Effector memory CD8-positive, alpha-beta T cell (primary cell): ENCODE measurements at places on chromosomes 7 and 10.

DNA sequence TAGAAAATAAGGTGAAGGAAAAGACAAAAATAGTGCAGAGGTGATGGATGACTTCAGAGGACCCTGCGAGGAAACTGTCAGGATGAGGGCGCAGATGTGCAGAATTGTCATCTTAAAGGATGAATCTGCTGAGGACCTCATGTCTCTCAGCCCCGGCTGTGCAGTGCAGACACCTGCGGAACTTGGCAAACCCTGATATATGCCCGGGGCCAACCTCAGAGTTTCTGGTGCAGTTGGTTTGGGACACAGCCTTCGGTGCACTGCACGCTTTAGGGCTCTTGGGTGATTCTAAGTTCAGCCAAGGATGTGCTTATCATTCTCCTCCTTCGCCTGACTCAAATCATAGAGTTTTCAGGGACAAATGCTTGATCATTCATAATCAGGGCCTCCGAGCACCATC, 310.1 kb downstream of the TCERG1L start:
- H3K36me3 ChIP-seq, result no peaks in the 10 kb centered on the region
- H3K27ac ChIP-seq, result no peak overlapping the region
- H3K4me3 ChIP-seq, result no peak overlapping the region
- no peaks in the 10 kb centered on the region for H3K4me1 ChIP-seq

- H3K27me3 ChIP-seq, result no peaks in the 10 kb centered on the region
- H3K4me1 ChIP-seq, result no peaks in the 10 kb centered on the region
- H3K4me3 ChIP-seq, result no peak overlapping the region
- no peaks in the 10 kb centered on the region for H3K36me3 ChIP-seq
- DNase-seq, result no peak
These were observed 276.2 kb downstream of the MDFIC start for GRCh38 chr7:115198143-115198542.

DNA sequence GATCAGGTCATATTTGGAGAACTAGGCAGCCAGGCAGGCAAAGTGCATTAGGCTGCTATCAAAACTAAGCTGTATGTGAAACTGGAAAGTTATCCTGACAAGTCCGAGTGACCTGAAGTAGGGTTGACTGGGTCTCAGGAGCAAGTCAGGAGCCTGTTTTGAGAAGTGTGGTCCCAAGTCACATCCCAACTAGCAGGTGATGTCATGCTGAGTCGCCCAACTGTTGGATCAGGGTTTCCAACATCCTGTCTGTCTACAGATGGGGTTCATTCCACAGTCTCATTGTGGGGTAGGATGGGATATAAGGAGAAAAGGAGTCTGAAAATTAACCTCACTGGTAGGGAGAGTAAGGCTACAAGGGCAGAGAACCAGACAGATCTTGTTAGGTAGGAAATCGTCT, 27.0 kb downstream of the SLC26A4 start:
- H3K27me3 ChIP-seq, result peaks cover 29% of the 10 kb centered on the region
- DNase-seq, result no peak
- H3K27ac ChIP-seq, result no peak overlapping the region
- H3K36me3 ChIP-seq, result no peaks in the 10 kb centered on the region
- no peak overlapping the region for H3K4me3 ChIP-seq
- no peaks in the 10 kb centered on the region for H3K4me1 ChIP-seq

DNA sequence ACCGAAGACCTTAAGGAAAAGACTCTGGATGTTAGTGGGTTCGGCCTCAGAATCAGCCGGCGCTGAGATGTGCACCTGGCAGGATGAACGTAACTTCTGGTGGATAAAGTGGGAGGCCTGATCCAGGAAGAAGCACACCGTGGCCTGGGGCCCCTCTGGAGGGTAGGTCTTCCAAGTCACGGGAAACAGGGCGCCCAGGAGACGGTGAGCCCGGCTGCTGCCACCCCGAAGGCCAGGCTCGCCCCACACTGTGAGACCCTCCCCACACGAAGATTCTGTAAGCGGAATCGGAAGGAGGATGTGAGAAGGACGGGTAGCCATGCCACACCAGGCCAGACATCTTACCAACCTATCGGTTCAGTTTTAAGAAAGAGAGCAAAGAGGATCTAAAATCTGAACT, 279.0 kb downstream of the DNAJB6 start:
- no peak overlapping the region for H3K4me3 ChIP-seq
- peaks cover 5% of the 10 kb centered on the region for H3K36me3 ChIP-seq
- H3K27me3 ChIP-seq, result no peaks in the 10 kb centered on the region
- no peak for DNase-seq

DNA sequence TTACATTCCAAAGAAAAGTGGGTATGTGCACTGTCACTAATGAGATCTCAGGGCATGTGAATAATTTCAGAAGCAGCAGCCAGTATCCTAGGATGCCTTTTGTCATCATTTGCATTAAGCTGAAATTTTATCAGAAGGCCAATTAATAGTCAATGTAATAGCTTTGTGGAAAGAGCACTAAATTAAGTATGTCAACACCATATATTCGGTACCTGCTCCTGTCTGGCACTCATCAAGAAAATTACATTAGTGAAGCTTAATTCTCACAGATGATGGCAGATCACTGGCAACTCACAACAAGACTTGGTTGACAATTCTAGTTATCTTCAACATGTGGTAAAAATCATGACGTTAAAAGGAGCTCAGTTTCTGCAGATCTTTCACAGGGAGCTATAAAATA, 271.4 kb downstream of the PARD3 start:
- DNase-seq, result no peak
- no peak overlapping the region for H3K4me3 ChIP-seq
- no peak overlapping the region for H3K27ac ChIP-seq

GRCh38 chr10:112990271-112990670, 40.2 kb downstream of the TCF7L2 start:
- no peak overlapping the region for H3K27ac ChIP-seq
- peaks cover 5% of the 10 kb centered on the region for H3K36me3 ChIP-seq
- peaks cover 23% of the 10 kb centered on the region for H3K27me3 ChIP-seq
- peaks cover 12% of the 10 kb centered on the region for H3K4me1 ChIP-seq

DNA sequence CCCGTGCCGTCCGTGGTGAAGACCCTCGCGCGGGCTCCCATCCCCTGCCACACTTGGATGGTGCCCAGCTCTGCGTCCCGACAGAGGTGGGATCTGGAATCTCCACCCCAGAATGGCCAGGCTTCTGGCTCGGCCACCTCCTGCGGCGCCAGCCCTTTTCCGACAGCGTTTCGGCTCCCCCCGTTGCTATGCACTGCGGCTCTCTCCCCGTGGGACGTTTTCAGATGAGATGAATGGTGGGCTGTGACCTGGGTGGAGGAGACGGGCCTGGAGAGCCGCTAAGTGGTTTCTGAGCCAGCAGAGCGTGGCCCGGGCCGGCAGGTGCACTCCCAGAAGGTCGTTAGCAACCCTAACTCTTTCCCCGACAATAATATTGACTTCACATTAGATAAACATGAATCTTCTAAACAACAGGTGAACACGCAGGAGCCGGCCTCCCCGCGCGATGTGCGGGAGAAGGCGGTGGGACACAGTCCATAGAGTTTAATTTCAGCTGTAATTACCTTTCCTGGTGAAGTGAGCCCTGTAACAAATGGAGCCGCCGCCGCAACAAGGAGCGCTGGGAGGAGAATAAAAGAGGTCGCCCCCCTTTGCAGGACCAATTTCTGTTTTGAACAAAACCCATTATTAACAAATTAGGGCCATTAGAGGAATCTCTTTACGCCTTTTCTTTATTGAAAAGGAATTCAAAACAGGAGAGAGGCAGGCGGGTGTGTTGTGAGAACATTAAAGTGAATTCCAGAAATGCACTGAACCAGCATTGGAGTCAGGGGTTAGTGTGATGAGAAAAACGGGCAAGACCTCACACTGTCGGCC, 294.3 kb upstream of the PFKP start:
- no peak overlapping the region for H3K27ac ChIP-seq
- H3K4me3 ChIP-seq, result no peak overlapping the region
- DNase-seq, result no peak

- H3K36me3 ChIP-seq, result peaks cover 3% of the 10 kb centered on the region
- no peak for DNase-seq
- no peak overlapping the region for H3K27ac ChIP-seq
- no peaks in the 10 kb centered on the region for H3K4me1 ChIP-seq
- no peaks in the 10 kb centered on the region for H3K27me3 ChIP-seq
These were observed 152.6 kb downstream of the SLC16A9 start for GRCh38 chr10:59557052-59557451.

DNA sequence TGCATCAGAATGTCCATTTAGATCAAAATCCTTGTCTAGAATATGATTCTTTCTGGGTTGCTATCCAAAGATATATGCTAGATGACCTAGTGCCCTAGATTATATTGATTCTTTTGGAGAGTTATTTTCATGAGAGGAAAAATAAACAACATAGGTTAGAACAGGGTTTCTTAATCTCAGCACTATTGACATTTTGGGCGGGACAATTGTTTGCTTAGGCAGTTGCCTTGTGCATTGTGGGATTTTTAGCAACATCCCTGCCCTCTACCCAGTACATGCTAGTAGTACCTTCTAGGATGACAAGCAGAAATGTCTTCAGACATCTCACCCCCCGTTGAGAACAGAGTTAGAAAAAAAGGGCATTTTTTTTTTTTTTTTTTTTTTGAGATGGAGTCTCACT, 25.1 kb upstream of the LAMB1 start:
- H3K27ac ChIP-seq, result no peak overlapping the region
- no peaks in the 10 kb centered on the region for H3K4me1 ChIP-seq
- no peak overlapping the region for H3K4me3 ChIP-seq
- H3K36me3 ChIP-seq, result no peaks in the 10 kb centered on the region
- DNase-seq, result no peak
- peaks cover 28% of the 10 kb centered on the region for H3K27me3 ChIP-seq

DNA sequence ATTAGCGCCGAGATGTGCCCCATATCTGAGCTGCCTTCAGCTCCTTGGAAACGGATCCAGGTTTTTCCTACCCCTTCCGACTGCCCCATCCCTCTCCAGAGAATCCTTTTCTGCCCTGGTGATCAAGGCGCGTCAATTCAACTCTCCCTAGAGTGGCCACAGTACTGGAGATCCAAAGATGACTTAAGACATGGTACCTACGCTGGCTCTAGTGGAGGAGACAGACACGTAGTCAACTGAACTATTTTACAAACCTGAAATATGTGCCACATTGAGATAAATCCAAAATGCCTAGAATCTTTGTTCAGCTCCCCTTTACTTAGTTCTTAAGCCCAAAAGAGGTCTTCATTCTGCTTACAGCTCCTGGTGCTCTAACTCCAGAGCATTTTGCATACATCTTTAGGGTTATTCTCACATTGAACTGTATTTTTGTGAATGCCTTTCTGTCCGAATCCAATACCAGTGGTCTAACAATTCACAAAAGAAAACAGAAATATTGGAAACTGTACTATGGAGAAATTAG, 444 bp upstream of the TNPO3 start:
- peaks cover 7% of the 10 kb centered on the region for H3K27me3 ChIP-seq
- H3K4me3 ChIP-seq, result peak overlapping the region; percentile 94
- H3K27ac ChIP-seq, result peak overlapping the region; percentile 99

GRCh38 chr7:35736725-35737124, 41.8 kb upstream of the HERPUD2 start:
- peaks cover 3% of the 10 kb centered on the region for H3K36me3 ChIP-seq
- peaks cover 9% of the 10 kb centered on the region for H3K4me1 ChIP-seq
- no peak overlapping the region for H3K4me3 ChIP-seq
- no peak for DNase-seq
